ENCODE measurements at places on chromosomes 7 and 10.

DNA sequence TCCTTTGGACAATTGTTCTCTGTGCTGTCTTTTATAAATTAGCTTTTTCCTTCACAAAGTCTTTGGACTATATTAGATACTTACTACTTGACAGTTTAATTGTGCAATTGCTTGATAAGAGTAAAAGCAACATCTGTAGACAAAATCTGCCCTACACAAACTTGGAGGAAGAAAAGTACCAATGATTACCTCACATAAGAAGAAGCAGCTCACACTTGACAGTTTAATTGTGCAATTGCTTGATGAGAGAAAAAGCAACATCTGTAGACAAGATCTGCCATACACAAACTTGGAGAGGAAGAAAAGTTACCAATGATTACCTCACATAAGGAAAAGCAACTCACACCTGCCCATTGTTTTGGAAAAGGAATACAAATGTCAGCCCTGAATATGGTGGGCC lies 17.1 kb upstream of the SCIN start:
- DNase-seq = no peak

GRCh38 chr10:241451-241850 lies 106.2 kb downstream of the ZMYND11 start:
- DNase-seq = no peak

GRCh38 chr10:33489501-33490176 lies 155.2 kb upstream of the NRP1 start:
- no peak for DNase-seq

GRCh38 chr10:3064423-3064822 lies 2.9 kb upstream of the PFKP start:
- DNase-seq = no peak

GRCh38 chr10:126041804-126042231 lies 145.5 kb downstream of the FANK1 start:
- peak; percentile 69 for DNase-seq

DNA sequence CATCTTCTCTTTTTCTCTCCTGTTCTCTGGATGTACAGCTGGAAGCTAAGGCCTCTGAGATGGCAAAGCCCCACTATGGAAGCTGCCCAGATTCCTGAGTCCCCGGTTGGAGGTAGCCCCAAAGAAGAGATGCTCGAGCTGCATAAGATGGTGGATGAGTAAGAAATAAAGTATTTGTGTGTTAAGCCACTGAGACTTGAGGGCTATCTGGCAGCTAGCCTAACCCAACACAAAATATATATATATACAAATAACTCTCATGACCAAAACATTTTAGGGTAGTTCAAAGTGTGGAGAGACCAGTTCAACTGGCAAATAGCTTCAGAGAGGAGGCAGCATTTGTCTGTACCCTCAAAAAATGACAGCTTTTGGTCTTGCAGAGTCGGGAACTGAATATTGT lies 72.4 kb upstream of the PDE1C start:
- DNase-seq = no peak
